M059J (cell line): ENCODE measurements at places on chromosomes 16 and 17.
A peak's percentile ranks its signal among the peaks of the same experiment; 100 is the strongest.

DNA sequence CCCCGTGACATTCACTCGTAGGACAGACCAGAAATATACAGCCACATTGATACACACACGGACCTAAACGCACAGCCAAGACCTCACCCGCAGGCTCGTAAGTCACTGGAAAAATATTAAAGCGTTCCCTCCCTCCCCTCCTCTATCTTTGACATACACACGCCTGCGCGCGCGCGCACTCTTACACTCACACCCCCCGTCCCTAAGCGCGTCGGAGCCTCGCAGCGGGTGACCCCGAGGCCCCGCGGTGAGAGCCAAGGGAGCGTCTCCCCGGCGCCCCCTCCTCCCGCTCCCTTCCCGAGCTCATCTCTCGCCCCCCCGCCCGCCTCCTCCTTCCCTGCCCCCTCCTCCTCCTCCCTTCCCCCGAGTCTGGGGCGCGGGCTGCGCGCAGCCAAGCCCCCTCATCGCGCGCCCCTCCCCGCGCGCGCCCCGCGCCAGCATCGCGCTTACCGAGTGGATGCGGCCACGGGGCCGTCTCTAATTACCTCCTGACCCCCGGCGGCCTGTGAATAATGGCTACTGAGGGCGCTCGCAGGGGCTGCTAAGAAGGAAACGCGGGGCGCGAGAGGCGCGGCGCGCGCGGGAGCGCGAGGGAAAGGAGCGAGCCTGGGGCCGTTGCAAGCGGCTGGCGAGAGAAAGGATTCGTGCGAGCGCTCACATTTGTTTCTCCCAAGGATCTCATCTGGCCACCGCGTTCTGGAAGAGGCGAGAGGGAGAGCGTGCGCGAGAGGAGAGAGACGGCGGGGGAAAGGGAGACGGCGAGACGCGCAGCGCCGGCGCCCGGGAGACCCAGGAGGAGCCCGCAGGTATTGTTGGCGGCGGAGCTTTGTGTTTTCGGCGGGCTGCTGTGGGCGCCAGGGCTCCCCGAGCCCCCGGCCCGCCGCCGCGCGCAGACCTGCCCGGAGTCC is 42.4 kb downstream of the RAI1 start:
- DNase-seq: no peak

DNA sequence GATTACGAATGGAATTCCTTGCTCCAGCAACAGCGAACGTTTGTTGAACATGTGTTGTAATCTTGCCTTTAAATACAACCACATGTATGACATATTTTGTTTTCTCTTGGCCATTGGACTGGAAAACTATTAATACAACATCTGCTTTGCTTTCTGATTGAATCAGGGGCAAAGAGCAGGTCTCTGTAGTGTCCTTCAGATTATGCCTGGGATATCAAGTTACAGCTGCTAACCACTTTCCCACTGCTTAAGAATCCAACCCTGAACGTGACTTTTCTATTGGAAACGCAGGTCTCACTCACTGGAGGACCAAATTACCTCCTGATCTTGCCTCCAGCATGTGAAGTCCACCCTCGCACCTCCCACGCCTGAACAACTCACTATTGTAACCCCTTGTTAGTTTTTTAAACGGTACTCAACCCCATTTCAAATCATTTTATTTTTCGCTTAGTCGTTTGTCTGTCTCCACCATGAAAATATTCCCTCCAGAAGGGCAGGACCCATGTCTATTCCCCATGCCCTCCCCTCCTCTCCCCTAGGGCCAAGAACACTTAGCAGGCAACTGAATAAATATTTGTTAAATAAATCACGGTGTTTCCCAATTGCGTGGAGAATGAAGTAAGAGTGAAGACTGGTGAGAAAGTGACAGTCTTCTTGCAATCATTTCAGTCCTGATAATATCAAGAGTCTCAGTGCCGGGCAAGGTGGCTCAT is 57.4 kb upstream of the MRTFB start:
- DNase-seq: peak; percentile 84

GRCh38 chr16:71540-72401 is 660 bp downstream of the RHBDF1 start:
- peak; percentile 78 for DNase-seq

DNA sequence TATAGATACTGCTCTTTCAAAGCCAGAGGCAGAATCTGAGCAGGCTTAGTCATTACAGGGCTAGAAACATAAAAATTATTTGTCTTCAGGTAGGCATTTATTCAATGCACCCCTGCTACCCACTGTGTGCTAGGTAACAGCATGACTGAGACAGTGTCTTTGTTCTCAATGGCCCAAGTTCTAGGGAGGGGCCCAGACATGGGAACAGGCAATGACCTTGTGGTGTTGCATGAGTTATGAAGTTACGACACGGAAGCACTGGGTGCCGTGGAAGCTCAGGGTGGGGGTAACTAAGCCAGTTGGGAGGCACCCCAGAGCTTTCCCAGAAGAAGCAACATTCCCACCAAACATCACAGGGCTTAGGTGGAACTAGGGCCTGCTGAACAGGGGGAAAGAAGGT is 87.0 kb downstream of the CPPED1 start:
- no peak for DNase-seq

DNA sequence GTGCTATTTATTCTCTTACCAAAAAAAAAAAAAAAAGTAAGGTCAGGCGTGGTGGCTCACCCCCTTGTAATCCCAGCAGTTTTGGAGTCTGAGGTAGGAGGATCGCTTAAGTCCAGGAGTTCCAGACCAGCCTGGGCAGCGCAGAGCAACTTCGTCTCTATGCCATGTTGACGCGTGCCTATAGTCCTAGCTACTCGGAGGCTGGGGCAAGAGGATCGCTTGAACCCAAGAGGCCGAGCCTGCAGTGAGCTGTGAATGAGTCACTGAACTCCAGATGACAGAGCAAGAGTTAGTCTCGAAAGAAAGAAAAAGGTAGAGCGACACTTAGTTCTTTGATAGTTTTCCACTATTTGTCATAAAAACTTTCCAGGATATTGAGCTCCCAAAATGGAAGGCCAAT is 1.4 kb upstream of the TENT4B start:
- DNase-seq: peak; percentile 20

GRCh38 chr17:16379654-16380053 is 1.2 kb upstream of the UBB start:
- no peak for DNase-seq

- no peak for DNase-seq
Observed at GRCh38 chr16:72856797-72857196, 191.1 kb downstream of the ZFHX3 start.

- no peak for DNase-seq
Observed at GRCh38 chr17:63426041-63426916, 19.8 kb downstream of the CYB561 start.

GRCh38 chr16:50480206-50480605 is 68.0 kb upstream of the NKD1 start:
- no peak for DNase-seq

DNA sequence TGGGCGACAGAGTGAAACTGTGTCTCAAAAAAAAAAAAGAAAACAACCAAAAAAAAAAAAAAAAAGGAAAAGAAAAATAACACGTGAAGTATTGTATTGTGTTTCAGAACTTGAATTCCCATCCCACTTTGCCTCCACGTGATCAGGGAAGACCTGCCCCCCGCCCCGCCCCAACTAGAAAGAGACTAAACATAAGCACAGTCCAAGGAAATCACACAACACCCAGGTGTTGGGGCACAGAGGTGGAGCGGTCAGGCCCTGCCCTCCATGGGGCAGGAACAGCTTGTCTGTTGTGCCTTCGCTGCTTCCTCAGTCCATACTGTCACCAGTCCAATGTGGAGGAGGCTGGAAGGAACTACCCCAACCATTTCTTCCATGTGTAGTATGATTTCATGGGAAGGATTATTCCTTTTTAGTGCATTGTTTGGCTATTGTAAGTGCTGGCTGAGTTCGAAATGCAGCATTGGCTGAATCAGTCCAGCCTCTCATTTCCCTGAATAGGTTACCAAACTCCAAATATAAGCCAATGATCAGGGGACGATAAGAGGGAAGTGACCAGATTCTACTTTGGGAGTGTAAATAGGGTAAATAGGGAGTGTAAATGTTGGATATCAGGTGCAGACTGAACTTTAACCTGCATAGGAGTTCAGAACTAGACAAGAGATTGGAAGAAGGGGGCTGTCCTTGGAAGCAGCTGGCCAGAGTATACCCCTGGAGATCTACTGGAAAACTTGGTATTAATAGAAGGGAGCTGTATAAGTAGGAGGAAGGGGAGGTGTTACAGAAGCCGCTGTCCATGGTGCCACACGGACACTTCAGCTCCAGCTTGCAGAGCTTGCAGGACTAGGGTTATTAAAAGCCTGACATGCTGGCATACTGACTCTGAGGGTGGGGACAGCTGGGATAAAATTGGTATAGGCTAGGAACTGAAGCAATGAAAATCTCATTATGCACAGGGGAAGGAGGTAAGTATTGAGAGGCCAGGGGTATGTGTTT is 50.7 kb downstream of the TANGO6 start:
- peak; percentile 12 for DNase-seq

DNA sequence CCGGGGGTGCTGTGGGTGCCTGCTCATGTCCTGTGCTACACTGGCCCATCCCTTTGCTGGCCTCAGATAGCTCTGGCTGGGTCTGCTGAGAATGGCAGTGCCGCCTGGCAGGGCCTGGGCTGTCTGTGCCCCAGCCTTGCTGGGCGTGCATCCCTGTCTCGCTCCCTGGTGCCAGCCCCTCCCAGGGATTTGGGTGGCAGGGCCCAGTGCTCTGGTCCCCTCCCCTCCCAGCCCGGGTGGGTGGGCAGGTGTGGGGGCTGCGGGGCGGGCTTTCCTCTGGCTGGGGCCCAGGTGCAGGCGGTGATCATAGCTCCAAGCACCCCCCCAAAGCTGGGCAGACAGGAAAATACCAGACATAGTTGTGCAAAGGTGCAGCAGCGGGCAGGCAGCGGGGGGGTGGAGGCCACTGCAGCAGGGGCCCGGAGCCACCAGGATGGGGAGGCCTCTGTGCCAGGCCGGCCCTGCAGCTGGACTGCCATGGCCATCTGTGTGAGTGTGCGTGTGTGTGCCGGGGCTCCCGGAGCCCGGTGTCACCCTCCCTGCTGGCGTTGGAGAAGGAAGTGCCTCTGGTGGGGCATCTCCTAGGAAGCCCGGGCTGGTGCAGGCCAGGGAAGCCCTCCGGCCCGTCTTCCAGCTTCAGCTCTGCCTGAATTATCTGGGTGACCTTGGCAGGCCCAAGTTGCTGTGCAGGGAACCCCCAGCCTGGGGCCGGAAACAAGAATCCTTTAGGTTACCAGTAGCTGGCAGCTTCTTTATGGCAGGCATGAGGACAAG is 7.4 kb downstream of the GLIS2 start:
- DNase-seq: no peak

DNA sequence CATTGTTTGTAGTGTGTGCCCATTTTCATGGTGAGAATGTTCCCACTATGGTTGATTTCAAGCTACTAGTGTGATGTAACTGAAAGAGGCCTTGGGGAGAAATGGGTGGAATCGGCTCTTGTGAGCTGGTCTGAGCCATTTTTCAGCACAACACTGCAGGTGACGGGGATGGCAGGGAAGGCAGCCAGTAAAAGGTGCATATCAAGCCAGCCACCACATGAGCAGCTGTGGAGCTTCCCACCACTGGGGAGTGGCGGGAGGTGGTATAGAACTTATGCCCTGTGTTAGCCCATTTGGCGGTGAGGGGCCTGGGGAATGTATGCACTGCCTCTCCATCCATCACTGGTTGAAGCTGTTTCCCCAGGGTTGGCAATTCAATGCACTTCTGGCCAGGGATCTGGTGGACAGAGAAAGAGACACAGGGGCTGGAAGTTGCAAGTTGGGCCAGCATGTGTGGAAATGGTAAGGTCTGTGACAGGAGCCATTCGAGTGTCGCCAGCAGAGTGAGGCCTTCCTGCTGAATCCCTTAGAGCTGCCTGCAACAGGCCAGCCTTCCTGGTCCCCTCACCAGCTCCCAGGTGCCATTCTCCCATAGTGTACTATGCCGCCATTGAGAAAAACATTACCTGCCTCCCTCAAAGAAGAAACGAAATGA is 31.7 kb upstream of the BRD7 start:
- no peak for DNase-seq

DNA sequence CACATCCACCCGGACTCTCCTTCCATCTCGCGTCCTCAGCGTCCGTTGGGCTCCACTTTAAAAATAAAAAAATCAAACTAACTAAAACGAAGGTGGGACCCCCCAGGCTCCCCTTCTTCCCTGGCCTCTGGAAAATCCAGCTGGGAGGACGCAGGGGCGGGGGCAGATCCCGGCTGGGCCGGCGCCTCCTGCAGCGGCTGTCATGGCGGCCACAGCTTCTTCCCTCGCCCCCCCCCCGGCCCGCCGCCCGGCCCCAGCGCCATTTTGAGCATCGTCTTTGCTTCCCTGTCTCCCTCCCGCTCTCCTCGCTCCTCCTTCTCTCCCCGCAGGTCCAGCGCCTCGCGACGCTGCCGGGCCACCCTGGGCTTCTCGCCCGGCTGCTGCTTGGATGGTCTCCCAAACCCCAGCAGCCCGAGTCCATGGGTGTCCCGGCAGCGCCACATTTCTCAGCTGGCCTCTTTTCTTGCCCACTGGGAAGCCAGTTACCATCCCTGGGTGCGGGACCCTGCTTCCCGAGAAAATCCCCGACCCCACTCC is 3.3 kb downstream of the HOXB2 start:
- peak; percentile 79 for DNase-seq

GRCh38 chr16:6600167-6600566 is 732.5 kb upstream of the RBFOX1 start:
- DNase-seq: no peak

- peak; percentile 76 for DNase-seq
Observed at GRCh38 chr17:8121681-8122421, 2.1 kb downstream of the HES7 start.

GRCh38 chr16:4637501-4638166 is 13.0 kb downstream of the MGRN1 start:
- DNase-seq: no peak

- no peak for DNase-seq
Observed at GRCh38 chr17:10716218-10716617, 13.6 kb downstream of the TMEM220 start.

DNA sequence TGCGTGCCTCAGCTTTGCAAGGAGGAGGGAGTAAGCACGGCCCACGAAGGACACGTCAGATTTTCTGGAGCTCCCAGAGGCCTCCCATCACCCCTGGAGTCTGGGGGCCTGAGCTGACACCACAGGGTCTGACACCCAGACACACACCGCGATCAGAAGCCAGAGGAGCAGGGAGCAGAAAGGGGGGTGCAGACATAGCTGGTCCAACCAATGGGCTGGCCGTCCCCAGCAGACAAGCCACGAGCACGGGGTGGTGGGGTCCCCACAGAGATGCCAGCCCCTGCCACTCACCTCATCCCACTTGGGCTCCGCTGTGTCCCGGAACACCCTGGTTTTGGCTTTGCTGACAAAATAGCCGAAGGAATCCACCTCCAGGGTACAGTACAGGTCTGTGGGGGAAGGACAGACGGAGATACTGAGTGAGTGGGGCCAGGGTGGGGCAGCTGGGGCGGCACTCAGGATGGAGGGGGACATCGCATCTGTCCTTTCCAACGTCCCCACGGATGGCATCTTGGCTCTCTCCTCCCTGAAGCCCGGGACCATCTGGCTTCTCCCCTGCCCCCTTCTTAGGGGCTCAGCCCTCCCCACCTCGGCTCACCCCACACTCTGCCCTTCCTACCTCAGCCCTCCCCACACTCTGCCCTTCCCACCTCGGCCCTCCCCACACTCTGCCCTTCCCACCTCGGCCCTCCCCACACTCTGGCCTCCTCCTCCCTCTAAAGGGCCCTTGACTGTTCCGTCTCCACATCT is 53.5 kb downstream of the TIMM22 start:
- DNase-seq: no peak
